ENCODE measurements at places on chromosomes 5 and 9.

DNA sequence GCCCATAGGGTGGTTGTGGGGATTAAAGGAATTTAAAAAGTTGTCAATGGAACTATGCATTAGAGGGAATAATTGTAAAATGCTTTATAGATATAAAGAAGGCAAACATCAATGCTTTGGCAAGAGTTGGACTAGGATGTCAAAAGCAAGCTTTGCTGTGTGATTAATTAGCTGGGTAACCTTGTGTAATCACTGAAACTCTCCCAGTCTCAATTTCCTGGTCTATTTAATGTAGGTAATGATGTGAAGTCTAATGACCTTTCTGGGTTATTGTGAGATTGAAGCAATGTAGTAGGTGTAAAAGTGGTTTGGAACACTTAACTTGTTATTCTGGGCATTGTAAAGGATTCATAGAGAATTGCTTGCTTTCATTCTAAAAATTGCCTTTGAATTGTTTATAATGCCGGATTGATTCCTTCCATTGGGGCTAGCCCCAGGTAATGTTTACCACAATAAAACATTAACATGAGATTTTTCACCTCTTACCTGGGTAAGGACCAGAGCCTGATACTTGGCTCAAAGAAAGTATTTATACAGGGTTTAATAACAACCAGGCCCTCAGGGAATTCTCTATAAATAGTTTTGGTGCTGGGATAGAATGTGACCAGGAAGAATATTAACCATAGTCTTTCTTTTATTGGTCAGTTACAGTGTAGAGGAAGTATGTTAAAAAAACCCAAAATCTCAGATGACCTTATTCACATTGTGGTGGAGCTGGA is 30.0 kb upstream of the CLINT1 start:
- no peak for DNase-seq

DNA sequence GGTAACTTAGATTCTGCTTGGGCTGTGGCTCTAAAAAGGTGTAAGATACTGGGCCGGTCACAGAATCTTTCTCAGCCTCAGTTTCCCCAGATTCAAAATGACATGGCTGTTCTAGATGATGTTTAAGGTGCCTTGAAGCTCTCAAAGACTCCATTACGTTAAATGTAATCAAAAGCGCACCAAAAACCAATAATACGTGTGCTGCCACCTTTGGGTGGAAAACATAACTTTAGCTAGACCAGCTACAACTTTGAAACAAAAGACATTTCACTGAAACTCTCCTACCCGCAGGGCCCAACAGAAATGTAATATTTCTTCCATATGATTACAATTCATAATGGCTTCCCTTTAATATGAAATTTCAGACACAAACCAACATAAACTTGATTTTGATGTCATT is 35.0 kb upstream of the PCSK5 start:
- peak; percentile 36 for DNase-seq

- no peak for DNase-seq
Measured at GRCh38 chr9:126290871-126291270, 35.8 kb upstream of the MVB12B start.

GRCh38 chr5:113215401-113216060 is 219.3 kb downstream of the TSSK1B start:
- DNase-seq: no peak
